ENCODE measurements at places on chromosomes 4 and X. TPM values are rescaled to one million over a fixed set of nuclear protein-coding genes. Genes with fewer than 3 reads are reported as not detected.
A peak's percentile ranks its signal among the peaks of the same experiment; 100 is the strongest.

DNA sequence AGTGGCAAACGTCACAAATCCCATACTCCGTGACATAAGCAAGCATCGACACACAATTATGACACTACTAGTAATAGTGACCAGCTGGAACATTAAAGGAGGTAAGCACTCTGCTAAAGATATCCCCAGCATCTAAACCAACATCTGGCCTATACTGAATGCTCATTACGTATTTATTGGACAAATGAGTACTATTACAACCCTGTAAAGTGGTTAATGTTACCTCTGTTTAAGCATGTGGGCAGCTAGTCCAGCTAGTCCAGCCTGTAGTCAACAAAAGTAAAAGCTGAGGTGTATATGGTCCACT lies 419 bp upstream of the RPGR start:
- peaks cover 24% of the 10 kb centered on the region for H3K4me1 ChIP-seq
- no peak for DNase-seq
- no peaks in the 10 kb centered on the region for H3K27me3 ChIP-seq
- no peaks in the 10 kb centered on the region for H3K36me3 ChIP-seq

- H3K4me1 ChIP-seq: no peaks in the 10 kb centered on the region
- no peak overlapping the region for H3K4me3 ChIP-seq
- no peak overlapping the region for H3K27ac ChIP-seq
- H3K36me3 ChIP-seq: no peaks in the 10 kb centered on the region
- no peaks in the 10 kb centered on the region for H3K27me3 ChIP-seq
These were observed 76.8 kb downstream of the EVC2 start for GRCh38 chr4:5631352-5632065.

- no peaks in the 10 kb centered on the region for H3K4me1 ChIP-seq
- no peak for DNase-seq
- H3K27ac ChIP-seq: no peak overlapping the region
These were observed 42.4 kb downstream of the ATOH1 start for GRCh38 chr4:93870876-93871458.

GRCh38 chr4:153116801-153117200 lies 87.4 kb upstream of the TRIM2 start:
- peak overlapping the region; percentile 68 for H3K27ac ChIP-seq
- H3K4me1 ChIP-seq: peaks cover 62% of the 10 kb centered on the region
- no peaks in the 10 kb centered on the region for H3K36me3 ChIP-seq

DNA sequence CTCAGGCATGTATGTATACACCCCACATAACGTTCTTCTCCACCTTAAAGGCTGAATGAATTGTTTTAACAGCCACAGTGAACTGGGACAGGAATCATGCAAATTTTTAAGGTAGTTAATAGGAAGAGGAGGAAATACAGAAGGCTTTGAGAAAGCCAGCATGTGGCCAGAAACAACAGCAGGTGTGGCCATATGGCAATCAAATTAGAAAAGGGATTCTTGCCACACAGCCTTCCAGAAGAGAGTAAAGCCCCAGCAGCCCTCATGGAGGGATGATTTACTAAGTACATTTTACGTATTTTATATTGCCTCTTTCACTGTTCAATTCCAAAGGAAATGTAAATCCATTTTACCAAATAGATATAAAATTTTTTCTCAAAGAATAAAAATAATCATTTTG lies 792.2 kb downstream of the ADGRL3 start:
- H3K4me3 ChIP-seq: no peak overlapping the region
- no peaks in the 10 kb centered on the region for H3K36me3 ChIP-seq
- H3K27ac ChIP-seq: no peak overlapping the region

- no peaks in the 10 kb centered on the region for H3K36me3 ChIP-seq
- peaks cover 59% of the 10 kb centered on the region for H3K4me1 ChIP-seq
- no peaks in the 10 kb centered on the region for H3K27me3 ChIP-seq
- peak overlapping the region; percentile 100 for H3K27ac ChIP-seq
- DNase-seq: peak; percentile 51
These were observed 1.9 kb downstream of the UBE2D3 start for GRCh38 chr4:102825261-102826091.

The TLL1 gene
- not detected for total RNA-seq
